NCI-H345 (cell line): ENCODE measurements at places on chromosomes 11 and 22.

- no peak for DNase-seq
These were observed 297.7 kb downstream of the CTTN start for GRCh38 chr11:70696076-70696475.

- no peak for DNase-seq
These were observed 2.9 kb upstream of the TBX10 start for GRCh38 chr11:67642173-67643120.

GRCh38 chr22:49719046-49719445 is 108.6 kb downstream of the BRD1 start:
- no peak for DNase-seq

DNA sequence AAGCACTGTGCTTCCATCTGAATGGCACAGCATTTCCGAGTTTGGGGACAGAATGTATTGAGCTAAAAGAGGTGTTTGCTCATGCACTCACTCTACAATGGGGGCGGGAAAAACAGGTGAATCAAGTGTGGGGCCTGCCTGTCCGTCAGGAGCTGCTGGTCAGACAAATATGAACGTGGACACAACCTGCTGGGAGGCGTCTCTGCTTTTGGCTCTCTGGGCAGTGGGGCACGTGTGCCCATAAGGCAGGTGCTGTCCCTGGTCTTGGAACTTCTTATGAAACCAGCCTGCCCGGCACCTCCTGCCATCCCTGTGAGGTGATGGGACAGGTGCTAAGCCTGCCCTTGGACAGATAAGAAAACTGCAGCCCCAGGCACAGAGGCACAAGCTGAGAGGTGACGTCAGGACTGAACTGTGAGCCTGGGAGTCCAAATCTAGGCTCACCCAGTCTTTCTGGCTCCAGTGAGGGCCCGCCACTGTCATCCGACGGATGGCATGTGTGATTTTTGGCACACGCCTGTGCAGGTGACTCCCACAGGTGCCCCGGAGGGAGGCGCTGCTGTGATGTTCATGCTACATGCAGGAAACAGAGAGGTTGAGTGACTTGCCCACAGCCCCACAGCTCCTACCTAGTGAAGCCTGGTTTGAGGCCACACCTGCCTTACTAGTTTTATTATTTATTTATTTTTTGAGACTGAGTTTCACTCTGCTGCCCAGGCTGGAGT is 51.6 kb downstream of the SMIM38 start:
- no peak for DNase-seq

DNA sequence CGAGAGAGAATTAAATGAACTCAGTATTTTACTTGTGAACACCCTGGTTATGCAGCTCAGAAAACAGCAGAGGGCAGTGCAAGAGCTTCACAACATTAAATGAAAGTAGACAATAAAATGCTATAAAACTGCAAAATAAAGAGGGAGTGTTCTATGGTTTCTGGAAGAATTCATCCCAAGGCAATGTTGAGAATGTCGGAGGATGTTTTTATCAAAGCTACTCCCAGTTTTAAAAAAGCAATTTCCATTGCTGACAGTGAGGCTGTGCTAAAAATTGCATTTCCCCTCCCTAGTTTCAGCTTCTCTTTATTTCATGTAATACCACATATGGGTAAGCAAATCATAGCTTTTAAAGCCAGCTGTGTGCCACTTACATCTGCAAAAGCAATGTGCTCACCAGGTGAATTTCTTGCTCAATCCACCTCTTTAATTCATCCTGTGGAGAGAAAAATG is 296.8 kb downstream of the RAB38 start:
- peak; percentile 10 for DNase-seq

GRCh38 chr11:36741515-36741914 is 143.5 kb upstream of the RAG2 start:
- no peak for DNase-seq

- DNase-seq: no peak
These were observed 871.9 kb downstream of the TBC1D22A start for GRCh38 chr22:47634347-47634746.
